Esophagus muscularis mucosa (tissue), 4 donors: ENCODE measurements at places on chromosomes 7 and 10. TPM values are rescaled to one million over a fixed set of nuclear protein-coding genes. Genes with fewer than 3 reads are reported as not detected.

GRCh38 chr7:86939197-86939814 is 120.1 kb downstream of the ELAPOR2 start:
- DNase-seq = no peak

GRCh38 chr7:13062631-13063030 is 375.2 kb downstream of the ARL4A start:
- no peak for DNase-seq

DNA sequence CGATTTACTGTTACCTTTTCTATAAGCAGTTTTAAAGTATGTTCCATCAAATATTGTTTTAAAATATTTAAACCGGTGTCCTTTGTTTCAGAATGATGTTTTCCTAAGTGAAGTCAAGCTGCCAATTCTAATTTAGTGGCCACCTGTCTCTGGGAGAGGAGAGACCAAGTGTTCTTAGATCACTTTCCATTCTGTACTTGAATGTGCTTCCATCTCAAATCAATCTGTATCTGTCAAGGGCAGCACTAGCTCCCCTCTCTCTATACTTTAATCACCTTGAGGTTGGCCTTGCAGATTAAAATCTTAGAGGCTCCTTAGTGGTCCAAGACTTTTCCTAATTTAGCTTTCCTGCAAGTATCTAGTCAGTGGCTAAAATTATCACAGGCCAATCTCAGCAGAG is 49.6 kb downstream of the LGI1 start:
- DNase-seq = no peak

- peak; percentile 14 for DNase-seq
Observed at GRCh38 chr7:95330204-95330960, 6.0 kb upstream of the PON1 start.

DNA sequence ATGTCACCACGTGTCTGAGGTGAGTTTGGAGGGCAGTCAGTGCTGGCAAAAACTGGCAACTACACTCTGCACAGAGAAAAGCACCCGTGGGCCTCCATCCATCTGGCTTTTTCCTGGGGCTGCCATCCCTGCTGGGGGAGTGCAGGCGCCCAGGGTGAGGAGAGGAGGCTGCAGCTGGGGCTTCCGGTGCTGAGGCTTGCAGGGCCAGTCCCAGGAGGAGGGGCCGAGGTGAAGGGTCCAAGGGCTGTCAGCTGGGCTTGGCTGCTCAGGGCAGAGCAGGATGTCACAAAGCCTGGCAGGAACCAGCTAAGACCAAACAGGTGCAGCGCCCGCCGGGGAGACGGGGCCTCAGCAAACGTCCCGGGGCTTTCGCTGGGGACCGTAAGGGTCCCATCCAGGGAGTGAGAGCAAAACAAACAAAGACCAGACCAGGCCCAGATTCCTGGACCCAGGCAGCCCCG is 77.2 kb downstream of the CFAP46 start:
- DNase-seq = no peak

DNA sequence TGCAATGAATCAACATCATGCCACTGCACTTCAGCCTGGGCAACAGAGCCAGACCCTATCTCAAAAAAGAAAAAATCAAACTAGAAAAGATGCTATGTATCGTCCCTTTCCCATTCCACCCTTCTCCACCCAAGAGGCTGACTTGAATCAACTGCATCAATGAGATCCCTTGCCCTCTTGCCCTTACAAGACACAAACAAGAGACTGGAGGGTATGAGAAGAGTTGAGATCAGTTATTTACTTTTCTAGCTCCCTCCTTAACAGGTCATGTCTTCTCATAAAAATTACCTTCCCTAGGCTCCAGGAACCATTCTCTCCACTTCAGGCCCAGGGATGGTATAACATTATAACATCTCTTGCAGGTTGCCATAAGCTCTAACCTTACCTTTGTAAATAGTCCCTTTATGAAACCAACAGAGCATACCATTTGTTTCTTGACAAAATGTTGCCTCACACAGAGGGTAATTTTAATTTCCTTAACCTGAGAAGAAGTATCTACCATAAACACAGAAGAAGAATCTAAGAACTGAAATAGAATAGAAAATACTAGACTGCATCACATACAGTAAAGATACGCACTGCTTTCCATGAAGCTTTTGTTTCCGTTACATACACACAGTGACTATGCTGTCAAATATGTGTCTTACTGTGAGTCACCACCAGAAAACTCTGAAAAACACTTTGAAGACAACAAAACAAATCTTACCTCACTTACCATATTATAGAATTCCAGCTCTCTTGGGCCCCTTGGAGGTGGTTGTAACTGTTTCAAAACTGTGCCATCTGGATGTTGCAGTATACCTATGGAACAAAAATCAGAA is 30.5 kb downstream of the IPMK start:
- DNase-seq = no peak

DNA sequence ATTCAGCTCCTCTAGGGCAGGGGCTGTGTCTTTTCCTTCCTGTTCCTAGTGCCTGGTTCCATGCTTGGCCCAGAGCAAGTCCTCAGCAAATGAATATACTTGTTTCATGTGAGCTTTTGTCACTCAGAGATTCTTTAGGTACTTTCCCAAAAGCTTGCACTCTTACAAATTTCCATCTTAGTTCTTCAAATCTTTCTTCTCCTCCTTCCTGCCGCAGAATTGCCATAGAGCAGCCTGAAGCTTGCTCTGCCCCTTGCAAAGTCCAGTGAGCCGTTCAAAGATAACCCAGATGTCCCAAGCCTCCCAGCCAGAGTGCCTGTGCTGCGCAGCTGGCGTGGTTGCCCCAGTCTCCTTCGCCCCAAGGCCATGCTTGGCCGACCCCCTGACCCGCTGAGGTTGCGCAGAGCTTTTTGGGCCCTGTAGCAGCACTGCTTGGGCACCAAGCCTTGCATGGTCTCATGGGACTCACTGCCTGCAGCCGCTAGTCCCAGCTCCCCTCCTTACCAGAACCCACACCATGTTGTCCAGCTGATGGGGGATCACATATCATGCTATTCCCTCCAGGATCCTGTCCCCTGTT is 20.7 kb downstream of the CHST3 start:
- DNase-seq = no peak

- DNase-seq = peak; percentile 47
Observed at GRCh38 chr10:85995791-85996190, 370.8 kb downstream of the GRID1 start.

- DNase-seq = no peak
Observed at GRCh38 chr7:5580714-5581395, 157.2 kb upstream of the TNRC18 start.

The ZP3 gene
- 1.0 TPM for total RNA-seq

The CALHM3 gene
- total RNA-seq = not detected

DNA sequence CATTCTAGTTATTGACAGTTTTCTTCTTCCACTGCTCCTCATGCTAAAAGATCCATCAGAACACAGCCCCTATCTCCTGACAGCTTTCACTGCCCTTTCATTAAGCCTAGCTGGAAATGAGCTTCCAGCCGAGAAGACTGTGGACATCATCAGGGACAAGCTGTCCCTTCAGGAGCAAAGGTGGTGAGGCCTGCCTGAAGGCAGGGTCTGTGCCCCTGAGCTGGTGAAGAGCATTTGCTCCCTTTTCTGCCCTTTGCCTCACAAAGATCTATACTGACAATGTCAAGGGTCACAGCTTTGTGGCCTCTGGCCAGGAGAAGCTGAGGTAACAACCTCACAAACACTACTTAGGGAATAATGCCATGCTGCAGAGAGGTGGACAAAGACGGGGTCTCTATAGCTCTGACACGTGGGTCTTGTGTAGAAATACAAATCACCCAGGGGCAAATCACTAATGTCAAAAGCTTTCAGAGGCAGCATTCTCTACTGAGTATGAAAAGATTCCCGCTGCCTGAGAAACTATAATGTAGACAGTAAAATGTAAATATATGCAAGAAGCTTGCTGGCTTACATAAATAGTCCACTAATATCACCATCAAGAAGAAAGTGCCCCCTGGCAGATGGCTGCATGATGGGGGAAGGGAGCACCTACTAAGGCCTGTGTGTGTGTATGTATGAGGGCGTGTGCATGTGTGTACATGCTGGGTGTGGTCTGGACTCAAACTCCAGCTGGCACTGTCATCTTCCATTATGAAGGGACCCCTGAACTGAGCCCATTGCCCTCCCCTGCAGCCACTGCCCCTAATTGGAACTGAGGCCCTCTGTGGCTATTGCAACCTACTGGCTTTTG is 55.8 kb downstream of the HBP1 start:
- no peak for DNase-seq
